ENCODE measurements at places on chromosomes 16 and 17.

GRCh38 chr17:63646488-63646806 is 24.2 kb downstream of the MAP3K3 start:
- DNase-seq, result no peak

DNA sequence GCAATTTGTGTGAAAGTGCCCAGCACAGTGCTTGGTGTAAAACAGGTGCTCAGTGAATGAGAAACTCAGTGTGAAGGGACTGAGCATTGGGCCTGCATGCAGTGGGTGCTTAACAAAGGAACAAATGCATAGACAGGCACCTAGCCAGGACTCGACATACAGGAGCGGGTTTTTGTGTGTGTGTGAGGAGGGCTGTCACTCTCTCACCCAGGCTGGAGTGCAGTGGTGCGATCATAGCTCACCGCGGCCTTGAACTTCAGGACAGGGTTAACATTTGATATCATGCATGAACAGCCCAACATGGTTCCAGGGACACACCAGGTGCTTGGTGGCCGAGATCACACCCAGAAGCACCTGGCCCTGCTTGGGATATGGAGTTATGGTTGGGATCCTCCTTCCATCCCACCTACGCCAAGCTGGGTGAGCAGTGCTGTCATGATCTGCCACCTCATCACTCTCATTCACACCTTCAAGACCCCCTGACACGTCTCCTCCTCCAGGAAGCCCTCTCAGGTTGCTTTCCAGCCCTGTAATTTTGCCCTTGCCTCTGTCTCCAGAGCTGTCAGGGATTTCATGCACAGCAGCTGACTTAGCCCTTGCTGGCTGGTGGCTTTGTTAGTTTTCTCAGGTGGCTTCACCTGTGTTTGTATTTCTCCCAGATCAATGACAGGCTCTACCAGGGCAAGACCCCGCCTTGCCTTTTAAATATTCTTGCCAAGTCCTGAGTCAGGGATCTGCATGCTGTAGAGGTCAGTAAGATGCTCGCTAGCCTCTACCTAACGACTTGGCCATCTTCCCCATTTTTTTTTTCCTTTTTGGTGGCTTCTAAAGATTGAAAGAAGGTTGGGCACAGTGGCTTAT is 66.4 kb downstream of the OR1D5 start:
- DNase-seq, result no peak

- DNase-seq, result no peak
Observed at GRCh38 chr16:84557504-84557903, 53.0 kb upstream of the MEAK7 start.

GRCh38 chr17:8283356-8283755 is 5.1 kb upstream of the RANGRF start:
- no peak for DNase-seq

DNA sequence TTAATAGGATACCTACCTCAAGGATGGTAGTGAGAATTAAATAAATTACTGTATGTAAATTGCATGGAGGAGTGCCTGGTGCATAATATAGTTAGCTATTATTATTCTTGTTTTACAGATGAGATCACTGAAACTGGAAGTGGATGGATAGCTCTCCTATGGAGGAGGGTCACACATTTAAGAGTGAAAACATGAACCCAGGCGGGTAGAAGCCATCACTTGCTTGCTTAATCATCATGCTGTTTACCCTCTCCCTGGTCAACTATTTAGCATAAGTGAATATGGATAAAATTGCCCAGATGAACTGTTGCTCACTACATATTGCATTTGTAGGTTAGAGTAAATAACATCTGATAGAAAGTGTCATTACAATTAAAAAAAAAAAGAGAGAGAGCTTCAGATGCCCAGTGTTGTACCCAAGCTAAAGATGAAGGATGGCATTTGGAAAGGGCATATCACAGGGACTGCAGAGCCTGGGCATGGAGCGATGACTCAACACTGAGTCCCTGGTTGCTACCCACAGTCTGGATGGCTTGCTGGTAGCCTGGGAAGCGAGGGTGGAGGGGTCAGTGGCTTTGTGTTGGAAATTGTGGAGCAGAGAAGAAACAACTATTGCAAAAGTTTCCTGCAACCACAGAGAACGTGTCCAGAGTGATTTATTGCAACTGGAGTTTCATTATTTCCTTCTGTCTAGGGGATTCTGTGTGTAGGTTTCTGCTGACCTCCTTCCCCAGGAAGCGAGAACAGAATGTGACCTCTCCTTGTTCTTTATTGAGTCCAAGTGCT is 414.4 kb downstream of the SHISA9 start:
- DNase-seq, result no peak

GRCh38 chr16:7763111-7763510 is 430.5 kb downstream of the RBFOX1 start:
- no peak for DNase-seq

- DNase-seq, result no peak
Observed at GRCh38 chr17:76532072-76532651, 5.3 kb downstream of the CYGB start.

DNA sequence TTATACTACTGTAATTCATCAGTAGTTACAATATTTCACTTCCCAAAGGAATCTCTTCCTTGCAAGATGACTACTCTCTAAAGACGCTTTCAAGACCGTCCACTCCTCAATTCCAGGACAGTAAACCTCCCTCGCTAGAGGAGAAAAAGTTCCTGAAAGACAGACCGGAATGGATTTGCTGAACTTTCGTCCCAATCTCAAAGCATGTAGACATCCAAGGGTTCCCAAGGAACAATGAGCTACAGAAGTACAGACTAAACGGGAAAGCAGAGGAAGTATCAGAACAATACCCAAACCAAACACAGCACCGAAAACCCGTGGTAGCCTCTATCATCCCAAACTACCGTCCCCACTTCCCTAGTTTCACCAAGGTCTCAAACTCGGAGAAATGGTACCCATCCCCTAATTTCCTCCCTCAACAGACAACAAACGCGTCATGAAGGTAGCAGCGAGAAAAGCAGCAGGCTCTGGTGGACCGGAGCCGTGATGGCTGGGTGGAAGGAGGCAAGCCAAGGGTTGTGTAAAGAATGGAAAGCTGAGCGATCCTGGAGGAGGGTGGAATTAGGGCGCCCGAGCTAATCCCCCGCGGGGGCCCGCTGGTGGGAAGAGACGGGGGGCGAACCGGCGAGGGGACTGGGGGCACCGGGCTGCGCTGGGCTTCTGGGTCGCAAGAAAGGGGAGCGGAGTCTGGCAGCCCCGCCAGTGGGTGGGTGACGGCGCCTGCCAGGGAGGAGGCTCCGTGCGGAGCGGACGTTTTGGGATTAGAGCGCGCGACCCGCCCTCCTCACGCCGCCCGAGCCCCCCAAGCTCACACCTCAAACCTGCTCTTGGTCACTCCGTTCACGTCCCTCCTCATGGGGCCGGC is 647 bp downstream of the FBXL20 start:
- DNase-seq, result no peak

GRCh38 chr17:72651988-72652387 is 440.5 kb downstream of the SLC39A11 start:
- DNase-seq, result no peak

DNA sequence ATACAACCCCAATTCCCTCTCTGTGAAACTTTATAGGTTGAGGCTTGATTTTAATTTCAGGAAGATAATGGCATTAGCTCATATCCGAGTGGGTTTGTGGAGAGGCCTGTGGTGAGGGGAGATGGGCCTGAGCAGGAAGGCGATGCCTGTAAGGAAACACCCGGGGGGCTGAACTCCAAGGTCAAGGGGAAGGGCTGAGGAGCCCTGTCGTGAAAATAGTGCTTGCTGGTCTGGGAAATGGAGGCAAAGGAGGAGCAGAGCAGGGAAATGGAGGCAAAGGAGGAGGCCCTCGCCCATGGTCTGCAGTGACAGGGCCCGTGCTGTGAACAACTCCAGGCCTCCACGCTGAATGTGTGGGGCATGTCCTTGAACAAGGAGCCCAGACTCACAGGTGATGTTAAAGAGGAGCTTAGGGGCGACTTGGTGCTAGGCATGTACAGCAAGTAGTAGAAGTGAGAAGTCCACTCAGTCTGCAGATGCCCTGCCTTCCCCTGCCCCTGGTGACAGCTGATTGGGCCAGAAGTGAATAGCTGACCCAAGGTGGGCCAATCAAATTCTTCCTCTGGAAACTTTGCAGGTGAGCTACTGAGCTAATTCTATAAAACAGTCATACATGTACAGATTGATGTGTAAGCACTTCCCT is 38.1 kb downstream of the MRPS23 start:
- no peak for DNase-seq
